ENCODE measurements at places on chromosomes 13 and 19.

- DNase-seq: no peak
Measured at GRCh38 chr13:72760189-72760588, 21.5 kb downstream of the DIS3 start.

GRCh38 chr13:45521297-45521696 is 56.6 kb downstream of the COG3 start:
- no peak for DNase-seq

GRCh38 chr13:23995283-23996073 is 98.2 kb upstream of the C1QTNF9B start:
- DNase-seq: no peak

DNA sequence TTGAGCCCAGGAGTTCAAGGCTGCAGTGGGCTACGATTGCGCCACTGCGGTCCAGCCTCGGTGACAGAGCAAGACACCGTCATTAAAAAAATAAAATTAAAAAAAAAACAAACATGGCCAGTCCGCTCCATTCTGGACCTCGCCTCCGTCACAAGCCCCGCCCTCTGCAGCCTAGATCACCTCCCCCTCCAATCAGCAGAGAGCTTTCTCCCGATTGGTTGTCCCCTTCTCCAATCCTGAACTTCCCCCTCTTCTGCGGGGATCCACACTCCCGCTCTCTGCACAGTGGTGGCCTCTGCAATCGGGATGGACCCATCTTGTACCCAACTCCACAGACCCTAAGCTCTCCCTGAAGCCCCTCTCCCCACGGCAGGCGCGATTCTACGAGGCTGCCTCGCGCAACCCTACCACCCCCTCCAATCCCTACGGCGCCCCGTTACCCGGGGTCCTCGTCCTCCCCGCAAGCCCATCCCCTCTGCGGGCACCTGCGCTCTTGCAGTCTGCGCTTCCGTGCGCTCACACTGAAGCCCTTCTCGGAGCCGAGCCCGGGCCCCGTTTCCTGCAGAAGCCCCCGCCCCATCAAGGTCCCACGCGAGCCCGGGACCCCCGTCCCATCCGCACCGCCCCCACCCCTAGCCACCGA is 540 bp downstream of the TMEM160 start:
- peak; percentile 78 for DNase-seq

GRCh38 chr19:5139583-5140325 is 170.8 kb downstream of the KDM4B start:
- DNase-seq: no peak

DNA sequence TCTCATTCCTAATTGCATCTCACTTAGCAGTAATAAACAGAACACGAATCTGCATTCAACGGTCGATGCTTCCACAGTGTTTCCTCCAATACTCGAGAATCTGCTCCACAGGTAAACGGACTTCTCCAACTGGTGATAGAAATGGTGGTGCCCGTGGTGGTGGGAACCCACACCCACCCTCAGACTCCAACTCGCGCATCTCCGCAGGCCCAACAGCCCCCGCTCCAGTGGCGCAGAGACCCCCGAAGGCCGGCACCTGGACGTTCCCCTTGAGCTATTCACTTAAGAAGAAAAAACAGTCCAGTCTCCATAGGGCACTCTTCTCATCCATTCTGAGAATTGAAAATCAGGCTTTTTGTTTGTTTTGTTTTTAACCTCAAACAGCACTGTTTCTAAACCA is 13.8 kb upstream of the RASA3 start:
- DNase-seq: no peak

DNA sequence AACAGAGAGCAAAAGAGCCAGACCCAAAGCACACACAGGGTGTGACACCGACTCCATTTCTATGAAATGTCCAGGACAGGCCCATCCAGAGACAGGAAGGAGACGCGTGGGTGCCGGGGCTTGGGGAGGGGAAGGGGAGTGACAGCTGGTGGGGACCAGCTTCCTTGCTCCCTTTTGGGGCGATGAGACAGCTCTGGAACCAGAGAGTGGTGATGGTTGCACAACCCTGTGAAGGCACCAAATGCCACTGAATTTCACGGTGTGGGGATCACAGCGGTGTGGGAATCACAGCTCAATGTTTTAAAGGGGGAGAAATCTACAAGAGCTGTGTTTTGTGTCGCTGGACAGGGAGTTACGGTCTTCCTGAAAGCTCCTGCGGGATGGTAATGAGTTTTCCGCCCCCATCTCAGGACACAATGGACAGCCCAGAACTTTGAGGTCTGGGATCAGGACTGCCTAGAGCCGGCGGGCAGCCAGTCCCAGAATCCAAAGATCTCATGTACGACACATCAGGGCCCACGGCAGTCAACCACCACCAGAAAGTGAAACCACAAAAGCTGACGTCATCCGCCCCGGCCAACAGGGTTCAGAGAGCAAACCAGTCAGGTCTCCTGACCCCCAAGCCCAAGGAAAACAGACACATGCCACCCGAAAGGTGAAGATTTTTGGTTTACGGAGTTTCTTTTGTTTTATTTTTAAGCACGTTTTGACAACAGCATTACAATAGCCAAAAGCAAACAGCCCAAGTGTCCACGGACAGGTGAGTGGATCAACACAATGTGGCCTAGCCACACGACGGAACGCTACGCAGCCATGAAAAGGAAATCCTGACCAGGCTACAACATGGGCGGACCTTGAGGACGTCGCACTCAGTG is 7.3 kb downstream of the SGTA start:
- DNase-seq: peak; percentile 69

DNA sequence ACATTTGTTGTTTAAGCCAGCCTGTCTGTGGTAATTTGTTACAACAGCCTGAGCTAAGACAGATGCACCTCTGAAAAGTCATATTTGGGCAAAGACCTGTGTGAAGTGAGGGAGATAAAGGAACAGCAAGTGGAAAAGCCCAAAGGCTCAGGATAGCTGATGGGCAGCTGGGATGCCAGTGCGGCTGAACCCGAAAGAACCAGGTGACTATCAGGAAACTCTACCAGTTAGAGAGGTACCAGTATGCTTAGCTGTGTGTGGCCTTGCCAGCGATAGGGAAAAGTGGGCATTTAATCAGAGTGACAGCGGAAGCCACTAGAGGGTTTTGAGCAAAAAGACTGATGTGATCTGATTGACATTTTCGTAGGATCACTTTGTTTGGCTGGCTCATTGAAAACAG is 764.8 kb upstream of the GPC6 start:
- DNase-seq: no peak

DNA sequence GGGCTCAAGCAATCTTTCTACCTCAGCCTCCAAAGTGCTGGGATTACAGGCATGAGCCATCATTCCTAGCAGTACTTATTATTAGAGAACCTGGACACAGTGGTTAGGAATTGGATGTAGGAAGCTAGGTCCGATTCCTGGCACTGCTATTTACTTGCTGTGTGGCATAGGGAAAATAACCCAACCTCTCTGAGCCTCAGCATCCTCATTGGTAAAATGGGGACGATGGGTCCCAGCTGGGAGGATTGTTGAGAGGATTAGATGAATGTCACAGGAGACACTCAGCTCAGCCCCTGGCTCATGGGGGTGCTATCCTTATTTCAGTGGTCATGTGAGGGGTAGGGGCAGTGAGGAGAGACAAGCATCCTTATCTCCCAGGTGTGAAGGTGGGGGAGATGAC is 6.8 kb upstream of the PEPD start:
- no peak for DNase-seq

GRCh38 chr19:43488179-43488578 is 16.4 kb downstream of the PHLDB3 start:
- DNase-seq: no peak

GRCh38 chr13:97474349-97474980 is 40.5 kb downstream of the RAP2A start:
- no peak for DNase-seq

DNA sequence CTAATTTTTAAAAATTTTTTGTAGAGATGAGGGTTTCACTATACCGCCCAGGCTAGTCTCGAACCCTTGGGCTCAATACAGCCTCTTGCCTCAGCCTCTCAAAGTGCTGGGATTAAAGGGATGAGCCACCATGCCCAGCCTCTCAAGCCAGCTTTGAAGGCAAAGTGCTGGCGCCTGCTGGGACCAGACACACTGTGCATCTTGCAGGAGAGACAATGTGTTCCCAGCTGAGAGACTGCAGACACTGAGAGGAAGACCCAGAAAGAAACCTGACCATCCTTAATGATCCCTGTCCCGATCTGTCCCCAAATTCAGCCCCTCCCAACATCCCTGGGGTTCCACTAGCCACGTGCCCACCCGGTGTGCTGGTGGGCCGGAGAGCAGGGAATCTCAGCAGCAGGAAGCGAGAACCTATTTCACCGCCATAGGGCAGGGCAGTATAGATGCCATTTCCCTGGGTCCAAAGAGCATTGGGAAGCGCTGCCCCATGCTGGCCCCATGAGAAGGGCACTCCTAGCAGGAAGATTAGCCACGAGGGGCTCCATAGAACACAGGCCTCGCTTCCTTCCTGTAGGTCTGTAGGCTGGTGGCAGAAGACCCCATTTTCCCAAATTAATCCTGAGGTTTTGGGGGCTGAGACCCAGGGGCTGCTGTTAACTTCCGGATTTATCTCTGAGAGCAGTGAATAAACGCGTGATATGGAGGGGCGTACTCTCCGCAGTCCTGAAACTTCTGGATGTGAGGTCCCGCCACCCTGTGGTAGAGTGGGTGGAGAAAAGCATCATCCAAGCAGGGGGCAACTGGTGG is 968 bp downstream of the RAVER1 start:
- DNase-seq: no peak

- peak; percentile 12 for DNase-seq
Measured at GRCh38 chr19:48698046-48698445, 2.3 kb downstream of the FUT2 start.

DNA sequence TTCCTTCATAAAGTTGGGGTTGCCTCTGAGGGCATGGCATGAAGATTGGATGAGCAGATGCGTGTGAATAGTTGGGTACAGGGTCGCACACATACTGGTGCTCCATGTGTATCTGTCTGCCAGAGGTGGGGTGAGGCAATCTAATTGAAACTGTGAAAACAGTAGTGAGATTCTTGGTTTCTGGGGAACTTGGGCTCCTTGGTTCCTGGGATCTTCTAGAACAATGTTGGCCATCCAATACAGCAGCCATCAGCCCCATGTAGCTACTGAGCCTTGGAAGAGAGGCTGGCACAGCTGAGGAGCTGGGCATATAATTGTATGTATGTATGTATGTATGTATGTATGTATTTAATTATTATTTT is 616 bp downstream of the FCHO1 start:
- DNase-seq: no peak

DNA sequence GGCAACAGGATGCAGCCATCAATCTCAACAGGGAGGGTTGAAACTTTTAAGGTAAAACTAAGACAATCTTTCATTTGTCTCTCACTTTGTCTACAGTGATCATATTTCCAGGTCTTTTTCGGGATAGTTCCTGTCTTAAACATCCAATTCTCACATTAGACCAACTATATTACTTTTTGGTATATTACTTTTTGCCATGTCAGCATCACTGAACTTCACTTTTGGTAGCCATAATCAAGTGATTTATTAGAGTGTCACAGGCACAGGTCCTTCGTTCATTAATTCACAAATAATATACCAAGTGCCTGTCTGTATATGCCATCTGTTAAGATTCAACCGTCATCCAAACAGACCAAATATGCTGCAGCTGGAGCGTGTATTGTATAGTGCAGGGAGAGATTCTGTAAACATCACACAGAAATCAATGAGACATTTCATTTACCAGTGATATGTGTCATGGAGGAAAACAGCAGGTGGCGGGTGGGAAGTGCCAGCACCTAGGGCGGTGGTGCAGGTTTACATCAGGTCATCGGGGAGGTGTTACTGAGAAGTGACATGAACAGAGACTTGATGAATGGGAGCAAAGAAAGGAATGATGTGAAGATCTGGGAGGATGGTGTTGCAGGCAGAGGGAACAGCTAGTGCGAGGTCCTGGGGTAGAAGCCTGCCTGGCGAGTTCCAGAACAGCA is 24.9 kb downstream of the ARHGEF7 start:
- DNase-seq: no peak

GRCh38 chr13:74575729-74576125 is 441.5 kb upstream of the KLF12 start:
- no peak for DNase-seq

- DNase-seq: no peak
Measured at GRCh38 chr13:31154939-31155338, 6.8 kb downstream of the HSPH1 start.

- DNase-seq: no peak
Measured at GRCh38 chr13:66462187-66462586, 767.9 kb downstream of the PCDH9 start.

DNA sequence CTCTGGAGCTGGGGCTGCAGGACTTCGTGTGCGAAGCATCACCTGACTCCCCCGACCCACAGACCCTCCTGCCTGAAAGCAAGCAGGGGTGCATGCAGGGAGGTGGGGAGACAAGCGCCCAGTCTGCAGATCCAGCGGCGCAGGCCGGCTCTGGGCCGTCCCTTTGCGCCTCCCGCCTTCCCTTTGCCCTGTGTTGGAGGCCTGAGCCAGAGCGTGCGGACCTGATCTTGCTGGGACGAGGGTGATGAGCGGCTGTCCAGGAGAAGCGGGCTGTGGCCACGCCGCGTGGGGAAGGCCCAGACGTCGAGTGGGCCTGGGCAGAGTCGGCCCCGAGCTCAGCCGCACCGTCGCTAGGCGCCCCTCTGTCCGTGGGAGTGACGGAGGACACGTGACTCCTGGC is 5.3 kb upstream of the GRTP1 start:
- no peak for DNase-seq

- no peak for DNase-seq
Measured at GRCh38 chr13:29621051-29621800, 25.7 kb upstream of the SLC7A1 start.

GRCh38 chr19:33167438-33167837 is 26.7 kb upstream of the LRP3 start:
- DNase-seq: no peak

DNA sequence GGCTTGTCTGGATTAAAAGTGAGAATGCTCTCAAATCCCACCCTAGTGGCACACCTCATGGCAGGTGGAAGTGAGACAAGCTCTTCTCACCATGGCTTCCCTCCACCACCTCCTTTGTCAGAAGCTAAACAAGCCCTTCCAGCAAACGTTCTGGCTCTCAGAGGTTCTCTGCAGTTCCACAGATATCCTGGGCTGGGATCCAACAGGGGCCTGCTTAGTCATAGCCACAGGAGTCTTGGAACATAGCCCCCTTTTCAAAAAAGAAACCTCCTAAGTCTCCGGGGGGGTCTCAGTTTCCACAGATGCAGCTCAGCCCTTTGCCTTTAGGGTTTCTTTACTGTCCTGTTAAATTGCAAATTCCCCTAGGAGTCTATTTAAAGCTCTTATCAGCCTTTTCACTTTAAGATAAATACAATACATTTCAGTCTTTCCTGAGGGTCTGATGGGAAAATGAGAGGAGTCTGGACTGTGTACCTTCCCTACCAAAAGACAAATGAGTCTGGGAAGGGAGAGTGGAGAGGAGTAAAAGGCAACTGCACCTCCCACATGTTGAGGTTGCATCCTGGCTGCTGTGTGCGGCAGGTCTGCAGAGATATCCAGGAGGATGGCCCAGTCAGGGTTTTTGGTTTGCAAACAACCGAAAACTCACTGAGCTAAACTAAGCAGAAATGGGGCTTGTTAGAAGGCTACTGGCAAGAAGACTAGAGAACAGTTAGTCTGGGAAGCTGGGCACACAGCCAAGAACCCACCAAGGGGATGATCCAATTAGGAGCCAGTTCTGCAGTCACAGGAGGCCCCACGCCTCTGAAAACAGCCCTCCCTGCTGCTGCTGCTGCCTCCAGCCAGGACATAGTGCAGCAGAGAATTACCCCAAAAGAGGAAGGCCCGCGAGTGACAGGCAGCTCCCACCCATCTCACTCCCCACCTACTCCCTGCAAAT is 41.4 kb upstream of the SERP2 start:
- no peak for DNase-seq

- no peak for DNase-seq
Measured at GRCh38 chr19:3818918-3819317, 32.7 kb upstream of the MATK start.

Measured in hematopoietic multipotent progenitor cell treated with erythropoietin and hydrocortisone succinate and interleukin-3 and kit ligand, for 15 days (in vitro differentiated cells).